ENCODE measurements at places on chromosomes 2 and 18. TPM values are rescaled to one million over a fixed set of nuclear protein-coding genes. Genes with fewer than 3 reads are reported as not detected.

Gene SPATA3
- not detected for total RNA-seq

Gene AGPS
- 65.9 TPM for total RNA-seq

Gene ORMDL1
- 84.9 TPM for total RNA-seq

- DNase-seq, result no peak
Observed at GRCh38 chr18:55031979-55032378, 72.7 kb upstream of the CCDC68 start.

DNA sequence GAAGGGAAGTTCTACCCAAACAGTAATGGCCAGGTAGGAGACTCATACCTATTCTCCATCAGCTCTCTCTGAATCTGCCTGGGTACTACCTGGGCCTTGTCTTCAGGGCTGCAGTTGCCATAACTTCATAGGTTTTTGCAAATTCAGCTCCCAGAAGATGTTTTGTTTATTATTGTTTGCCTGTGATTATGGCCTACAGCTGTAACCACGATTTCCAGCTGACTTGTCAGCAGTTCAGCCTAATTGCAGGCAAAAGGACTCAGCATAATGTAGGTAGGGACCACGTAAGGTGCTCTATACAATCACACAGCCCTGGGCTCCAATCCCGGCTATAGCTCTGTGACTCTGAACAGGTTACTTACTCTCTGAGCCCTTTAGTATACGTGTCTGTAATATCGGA lies 187.0 kb upstream of the FN1 start:
- no peak for DNase-seq

DNA sequence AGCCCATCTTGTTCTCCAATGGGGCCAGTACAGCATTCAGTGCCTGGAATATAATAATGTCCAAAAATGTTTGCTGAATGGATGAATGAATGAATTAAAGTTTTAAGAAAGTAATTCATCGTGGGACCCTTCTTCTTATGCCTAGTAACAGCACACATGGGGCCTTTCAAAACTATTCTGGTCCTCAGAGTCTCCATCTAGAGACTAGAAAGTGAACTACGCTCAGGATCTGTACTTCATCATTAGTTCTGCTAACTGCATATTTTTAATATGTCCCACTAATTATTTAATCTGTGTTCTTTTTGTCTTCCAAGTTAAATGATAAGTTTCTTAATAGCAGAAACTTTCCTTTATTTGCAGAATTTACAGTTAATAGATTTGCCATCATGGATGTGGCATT lies 172.5 kb downstream of the SMAD2 start:
- no peak for DNase-seq

DNA sequence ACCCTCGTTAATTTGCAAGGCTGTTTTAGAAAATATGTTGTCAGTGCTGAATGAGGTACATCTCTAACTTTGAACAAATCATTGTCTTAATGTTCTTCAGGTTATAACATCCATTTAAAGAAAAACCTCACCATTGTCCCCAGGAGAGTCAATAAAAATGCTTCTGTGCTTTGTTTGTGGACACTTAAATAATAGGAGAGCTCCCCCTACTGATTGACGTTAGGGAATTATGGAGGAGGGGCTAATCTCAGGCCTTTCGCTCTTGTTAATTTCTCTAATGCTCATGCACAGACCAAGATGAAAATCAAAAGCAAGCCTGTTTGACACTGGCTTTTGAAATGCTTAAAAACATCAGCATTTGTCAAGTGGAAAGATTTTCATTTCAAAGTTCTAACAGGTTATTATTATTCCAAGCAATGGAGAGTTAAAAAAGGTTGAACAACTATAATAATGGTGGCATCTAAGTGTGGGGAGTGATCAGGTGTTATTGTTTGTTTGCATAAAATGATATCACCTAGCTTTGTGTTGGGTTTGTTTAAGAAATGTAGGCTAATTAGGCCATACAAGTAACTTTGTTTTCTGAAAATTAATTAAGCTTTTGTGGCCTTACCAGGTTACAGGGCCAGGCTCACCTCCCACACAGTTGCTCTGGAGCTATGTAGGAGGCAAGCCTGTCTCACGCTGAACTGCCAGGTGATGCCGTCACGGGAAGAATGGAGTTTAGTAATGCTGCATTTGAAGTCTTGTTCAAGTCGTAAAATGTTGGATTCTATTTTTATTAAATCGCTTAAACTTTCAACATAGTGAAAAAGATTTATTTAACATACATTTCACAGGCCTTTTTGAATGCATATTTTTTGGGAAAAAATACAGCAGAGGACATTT lies 51.7 kb upstream of the SMIM21 start:
- DNase-seq, result no peak

Data from progenitor cell of endocrine pancreas (in vitro differentiated cells).